CD4-positive, alpha-beta T cell treated with Interleukin-2 at 100 ng/mL for 4 hours (primary cell): ENCODE measurements at places on chromosomes 13 and 19.

- no peak for DNase-seq
These were observed 6.6 kb upstream of the GIPC1 start for GRCh38 chr19:14502334-14503092.

- DNase-seq, result no peak
These were observed 1190.5 kb upstream of the SLC10A2 start for GRCh38 chr13:104256701-104257100.

GRCh38 chr19:12689581-12690216 lies 1.9 kb downstream of the GNG14 start:
- no peak for DNase-seq

GRCh38 chr19:40808497-40808896 lies 9.5 kb downstream of the EGLN2 start:
- no peak for DNase-seq

DNA sequence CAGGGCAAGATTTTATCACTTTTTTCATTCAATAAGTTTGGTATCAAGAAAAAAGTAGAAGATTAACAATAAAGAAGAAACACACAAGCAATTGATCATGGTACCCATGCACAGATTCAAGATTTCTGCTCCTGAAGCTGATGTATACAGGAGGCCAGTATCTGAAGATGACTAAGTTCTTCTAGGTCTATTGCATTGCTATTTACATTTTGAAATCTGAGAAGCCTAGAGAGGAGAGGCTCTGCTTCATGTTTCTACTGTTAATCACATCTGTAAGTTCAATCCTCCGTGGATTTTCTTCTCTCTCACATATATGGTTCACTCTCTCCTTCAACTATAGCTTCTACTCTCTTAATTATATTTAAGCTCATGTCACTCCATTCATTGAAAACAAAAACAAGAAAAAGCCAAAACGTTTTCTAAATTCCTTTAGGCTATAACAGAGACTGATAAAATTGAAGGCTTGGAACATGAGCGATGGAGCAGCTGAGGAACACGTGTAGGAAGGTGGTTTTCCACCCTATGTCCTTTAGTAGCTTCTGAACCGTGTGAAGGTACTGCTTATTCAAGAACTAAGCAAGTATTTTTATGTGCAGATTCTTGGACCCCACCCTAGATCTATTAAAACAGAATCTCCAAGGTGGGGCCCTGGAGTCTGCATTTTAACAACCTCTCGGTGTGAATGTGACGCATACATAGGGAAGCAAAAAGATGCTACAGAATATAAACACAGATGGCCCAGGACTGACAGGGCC lies 198.2 kb downstream of the EFNB2 start:
- no peak for DNase-seq

DNA sequence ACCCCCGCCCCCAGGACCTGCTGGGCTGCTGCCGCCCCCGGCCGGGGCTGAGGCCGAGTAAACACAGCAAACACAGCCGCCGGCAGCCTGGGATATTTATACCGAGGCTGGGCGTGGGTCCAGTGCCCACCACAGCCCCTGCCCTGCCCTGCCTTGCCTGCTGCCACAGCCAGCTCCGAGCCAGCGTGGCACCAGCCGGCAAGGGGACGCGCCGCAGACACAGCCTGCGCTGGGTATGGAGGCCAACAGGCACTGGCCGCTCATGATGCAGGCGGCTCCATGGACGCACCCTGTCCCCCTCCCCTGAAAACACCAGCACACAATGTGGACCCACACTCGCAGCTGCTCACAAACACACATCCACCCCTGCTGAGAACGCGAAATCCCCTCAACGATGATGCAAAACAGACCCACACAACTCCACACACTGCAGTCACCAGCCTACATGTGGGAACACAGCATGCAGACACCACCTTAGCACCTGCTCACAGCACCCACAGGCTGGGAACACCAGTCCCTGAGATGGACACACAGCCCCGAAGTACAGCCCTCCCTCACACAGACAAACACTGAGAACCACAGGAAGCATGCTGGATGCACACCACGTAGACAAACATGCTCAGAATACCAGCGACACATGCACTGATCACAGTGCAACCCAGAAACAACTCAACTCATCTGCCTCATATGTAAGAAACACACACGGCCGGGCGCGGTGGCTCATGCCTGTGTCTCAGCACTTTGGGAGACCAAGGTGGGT lies 16.2 kb downstream of the CCDC97 start:
- no peak for DNase-seq

- DNase-seq, result no peak
These were observed 151.0 kb upstream of the TMTC4 start for GRCh38 chr13:100825557-100825956.

DNA sequence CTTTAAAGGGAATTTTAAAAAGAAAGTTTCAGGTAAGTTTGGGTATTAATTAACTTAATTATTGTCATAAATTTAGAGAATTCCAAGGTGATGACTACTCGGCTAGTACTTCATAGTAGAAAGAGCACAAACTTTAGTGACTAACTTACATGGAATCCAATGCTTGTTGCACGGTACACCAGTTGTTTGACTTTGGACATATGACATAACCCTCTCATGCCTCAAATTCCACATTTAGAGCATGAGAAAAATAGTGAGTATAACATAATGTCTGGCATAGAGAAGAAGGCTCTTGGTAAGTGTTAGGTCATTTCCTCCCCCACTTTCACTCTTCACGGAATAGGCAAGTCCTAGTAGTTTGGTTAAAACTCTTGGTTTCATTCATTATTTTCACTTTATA lies 1249.4 kb upstream of the SLC10A2 start:
- DNase-seq, result no peak

- DNase-seq, result no peak
These were observed 22.6 kb downstream of the RASL11A start for GRCh38 chr13:27293076-27293691.

DNA sequence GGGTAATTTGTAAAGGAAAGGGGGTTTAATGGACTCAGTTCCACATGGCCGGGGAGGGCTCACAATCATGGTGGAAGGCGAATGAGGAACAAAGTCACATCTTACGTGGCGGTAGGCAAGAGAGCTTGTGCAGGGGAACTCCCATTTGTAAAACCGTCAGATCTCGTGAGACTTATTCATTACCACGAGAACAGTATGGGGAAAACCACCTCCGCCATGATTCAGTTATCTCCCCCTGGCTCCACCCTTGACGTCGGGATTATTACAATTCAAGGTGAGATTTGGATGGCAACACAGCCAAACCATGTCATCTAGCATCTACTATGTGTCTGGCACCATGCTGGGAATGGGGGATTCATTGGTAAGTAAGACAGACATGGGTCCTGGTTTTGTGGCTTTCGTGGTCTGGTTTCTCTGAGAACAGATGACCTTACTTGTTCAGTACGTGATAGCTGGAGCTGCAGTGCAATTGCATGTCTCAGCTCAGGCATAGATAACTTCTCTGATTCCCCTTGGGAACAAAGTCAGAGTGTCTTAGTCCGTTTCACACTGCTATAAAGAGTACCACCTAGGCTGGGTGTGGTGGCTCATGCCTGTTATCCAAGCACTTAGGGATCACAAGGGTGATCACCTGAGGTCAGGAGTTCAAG lies 8.3 kb downstream of the ZNF554 start:
- no peak for DNase-seq

DNA sequence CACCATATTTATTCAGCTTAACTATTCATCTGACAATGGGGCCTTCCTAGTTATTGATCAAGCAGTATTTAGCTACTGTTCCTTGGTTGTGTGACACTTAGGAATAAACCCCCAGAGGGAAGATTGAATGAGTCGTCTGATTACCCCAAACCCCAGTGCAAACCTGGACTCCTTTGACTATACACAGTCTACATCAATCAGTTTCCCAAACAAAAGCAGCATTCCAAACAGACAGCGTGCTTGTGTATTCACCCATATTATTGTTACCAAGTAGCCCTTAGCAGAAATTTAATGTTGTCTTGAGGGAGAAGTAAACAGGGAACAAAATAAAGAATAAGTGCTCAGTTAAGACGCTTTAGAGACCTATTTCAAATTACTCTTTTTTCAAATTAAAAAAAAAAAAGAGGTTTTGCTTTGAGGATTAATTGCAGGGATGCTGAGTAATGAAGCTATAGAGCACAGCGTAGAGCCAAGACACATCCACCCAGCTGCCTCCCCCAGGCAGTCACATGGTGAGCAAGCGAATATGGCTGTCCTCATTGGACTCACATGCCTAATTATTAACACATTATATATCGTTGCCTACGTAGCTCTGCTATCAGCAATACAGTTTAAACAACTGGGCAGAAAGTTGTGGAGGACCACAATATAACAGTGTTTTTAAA lies 14.7 kb upstream of the B3GLCT start:
- no peak for DNase-seq

GRCh38 chr13:83215627-83216026 lies 666.6 kb downstream of the SLITRK1 start:
- no peak for DNase-seq

DNA sequence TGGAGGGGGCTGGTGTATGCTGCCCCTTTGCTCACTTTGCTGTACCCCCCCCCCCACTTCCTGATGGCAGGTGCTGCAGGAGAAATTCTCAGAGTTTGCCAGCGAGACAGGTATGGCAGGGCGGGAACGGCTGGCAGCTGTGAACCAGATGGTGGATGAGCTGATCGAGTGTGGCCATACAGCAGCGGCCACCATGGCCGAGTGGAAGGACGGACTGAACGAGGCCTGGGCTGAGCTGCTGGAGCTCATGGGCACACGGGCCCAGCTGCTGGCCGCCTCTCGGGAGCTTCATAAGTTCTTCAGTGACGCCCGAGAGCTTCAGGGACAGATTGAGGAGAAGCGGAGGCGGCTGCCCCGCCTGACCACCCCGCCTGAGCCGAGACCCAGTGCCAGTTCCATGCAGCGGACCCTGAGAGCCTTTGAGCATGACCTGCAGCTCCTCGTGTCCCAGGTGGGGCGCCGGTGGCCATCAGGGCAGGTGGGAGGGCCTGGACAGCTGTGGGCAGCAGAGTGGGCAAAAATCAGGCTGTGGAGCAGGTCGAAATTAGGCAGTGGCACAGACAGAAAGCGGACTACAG lies 19.6 kb upstream of the SHKBP1 start:
- no peak for DNase-seq

GRCh38 chr19:6873708-6874431 lies 13.5 kb upstream of the ADGRE1 start:
- no peak for DNase-seq

GRCh38 chr19:42629191-42629590 lies 34.5 kb upstream of the CEACAM8 start:
- no peak for DNase-seq

GRCh38 chr13:46628622-46629365 lies 75.8 kb downstream of the LRCH1 start:
- DNase-seq, result no peak

- no peak for DNase-seq
These were observed 5.4 kb upstream of the RBM42 start for GRCh38 chr19:35623327-35624010.

DNA sequence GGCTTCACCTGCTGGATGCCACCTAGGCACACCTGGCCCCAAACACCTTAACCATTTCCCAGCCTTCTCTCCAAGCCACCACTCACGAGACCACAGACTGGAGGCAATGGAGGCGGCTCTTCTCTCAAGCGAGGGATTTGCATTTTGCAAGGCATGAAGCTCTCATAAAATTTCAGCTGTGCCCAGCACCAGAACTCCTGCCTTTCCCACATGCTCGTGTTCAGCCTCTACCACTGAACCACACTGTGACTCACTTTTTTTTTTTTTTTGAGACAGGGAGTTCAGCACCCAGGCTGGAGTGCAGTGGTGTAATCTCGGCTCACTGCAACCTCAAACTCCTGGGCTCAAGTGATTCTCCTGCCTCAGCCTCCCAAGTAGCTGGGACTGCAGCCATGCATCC lies 10.6 kb downstream of the NANOS3 start:
- no peak for DNase-seq

DNA sequence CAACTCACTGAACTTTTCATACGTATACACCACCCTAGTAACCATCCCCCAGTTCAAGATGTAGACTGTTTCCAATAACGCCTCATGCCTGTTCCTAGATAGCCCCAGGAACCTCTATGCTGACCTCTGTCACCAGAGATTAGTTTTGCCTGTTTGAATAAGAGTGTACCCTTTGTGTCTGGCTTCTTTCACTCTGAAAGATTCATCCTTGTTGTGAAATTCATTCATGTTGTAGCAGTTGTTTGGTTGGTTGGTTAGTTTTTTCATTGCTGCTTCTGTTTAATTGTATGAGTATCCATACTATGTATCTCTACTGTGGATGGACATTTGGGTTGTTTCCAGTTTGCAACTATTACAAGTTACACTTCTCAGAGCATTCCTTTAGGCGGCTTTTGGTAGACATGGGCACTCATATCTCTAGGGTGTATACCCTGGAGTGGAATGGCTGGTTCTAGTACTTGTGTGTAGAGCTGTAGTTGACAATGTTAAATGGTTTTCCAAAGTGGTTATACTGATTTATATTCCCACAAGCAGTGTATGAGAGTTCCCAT lies 1.6 kb downstream of the RNASEH2B start:
- no peak for DNase-seq

DNA sequence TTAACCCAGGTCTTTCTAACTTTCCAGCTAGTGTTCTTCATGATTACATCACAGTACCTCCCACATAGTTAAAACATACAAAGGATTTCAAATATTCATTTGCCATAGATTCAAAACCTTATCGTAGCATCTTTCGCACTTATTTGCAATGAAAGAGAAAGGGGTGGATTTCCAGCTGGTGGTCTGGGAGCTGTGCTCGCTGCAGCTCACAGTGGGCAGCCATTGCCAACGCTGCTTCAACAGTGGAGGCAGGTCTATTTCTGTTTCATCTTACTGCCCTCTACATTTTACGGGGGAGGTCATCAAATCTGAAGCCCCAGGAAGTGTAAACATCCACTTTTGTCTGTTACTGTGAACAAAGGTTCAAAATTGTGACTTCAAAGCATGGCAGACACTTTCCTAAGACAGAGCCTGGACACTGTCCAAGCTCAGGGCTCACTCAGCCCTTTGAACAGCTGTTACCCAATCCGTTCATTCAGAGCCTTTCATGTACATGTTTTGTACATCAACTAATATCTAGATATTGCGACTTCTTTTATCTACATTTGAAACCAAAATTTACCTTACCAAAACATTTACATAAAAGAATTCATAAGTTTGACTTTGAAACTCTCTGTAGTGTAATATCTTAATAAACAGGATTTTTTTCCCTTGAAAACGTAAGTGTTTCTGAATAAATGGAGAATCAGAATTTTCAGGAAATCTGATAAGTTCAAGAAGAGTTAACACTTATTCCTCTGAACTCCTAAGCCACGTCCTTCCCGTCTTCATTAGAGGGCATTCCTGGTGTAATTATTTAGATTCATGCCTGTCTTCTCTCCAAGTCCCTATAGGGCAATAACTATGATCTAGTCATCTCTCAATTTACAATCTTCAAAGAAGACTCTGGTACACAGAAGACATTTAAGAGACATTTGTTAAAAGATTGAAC lies 25.1 kb downstream of the STARD13 start:
- DNase-seq, result no peak
